NCI-H774 (cell line): ENCODE measurements at places on chromosomes 7 and 10.

DNA sequence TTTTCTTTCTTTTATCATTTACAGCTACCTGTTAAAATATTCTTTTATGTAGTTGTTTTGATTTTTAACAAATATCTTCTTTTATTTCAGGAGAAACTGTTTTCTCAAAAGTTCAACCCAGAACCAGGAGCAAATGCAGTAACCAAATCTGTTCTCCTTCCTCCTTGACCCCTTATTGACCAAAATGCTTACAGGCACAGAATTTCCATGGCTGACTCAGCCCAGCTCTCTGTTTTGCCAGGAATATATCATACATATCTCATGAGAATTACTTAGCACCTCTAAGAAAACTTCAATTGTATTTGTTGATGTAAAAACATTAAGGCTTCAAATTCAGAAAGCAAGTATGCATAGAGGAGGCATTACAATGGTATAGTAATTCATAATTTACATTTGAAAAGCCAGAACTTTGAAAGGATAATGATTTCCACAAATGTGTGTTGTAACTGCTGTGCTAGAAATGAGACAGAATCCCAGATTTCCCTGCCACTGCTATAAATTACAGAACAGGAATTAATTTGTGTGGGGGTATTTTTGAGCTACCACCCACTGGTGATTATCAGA lies 2.2 kb downstream of the GSAP start:
- DNase-seq: no peak

- DNase-seq: no peak
Measured at GRCh38 chr7:28575241-28575643, 162.9 kb downstream of the CREB5 start.

DNA sequence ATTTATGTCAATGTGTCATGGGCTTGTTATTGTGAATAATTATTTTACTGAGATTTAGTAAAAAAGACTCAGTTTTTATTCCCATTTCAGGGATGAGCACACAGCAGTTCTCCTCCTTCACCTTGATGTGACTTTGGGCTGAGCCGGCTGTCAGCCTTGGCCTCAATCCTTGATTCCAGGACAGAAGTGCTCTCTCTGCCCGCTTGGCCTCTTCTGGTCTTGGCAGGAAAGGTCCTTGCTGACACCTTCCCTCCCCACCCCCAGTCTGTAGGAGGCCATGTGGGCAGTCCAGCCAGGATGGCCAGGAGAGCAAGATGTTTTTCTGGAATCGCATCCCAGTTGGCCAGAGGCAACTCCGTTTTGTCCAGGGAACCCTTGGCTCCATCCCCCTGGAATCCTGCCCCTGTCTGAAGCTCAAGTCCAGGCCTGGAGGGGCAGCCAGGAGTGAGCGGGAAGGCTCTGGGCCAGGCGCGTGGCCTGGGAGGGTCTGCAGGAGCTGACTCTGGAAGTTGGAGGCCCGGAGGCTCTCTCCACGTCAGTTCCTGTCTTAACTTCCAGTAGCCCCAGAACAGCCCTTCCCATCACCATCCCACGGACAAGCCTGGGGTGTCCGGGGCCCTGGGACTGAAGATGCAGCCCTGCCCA lies 100.9 kb downstream of the PDGFA start:
- DNase-seq: no peak

DNA sequence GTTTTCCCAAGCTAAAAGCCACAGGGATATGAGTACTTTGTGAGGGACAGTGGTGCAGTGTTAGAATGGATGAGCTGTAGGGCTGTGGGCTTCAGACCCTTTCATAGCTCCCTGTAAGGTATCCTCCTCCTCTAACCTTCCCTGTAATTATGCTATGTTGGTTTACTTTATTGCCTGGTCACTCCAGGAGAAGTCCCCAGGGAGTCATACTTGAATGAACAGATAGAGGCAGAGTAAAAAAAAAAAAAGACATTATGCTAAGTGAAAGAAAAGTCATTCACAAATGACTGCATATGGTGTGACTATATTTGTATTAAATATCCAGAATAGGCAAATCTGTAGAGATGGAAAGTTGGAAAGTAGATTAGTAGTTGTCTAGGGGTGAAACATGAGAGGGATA lies 434.4 kb downstream of the AUTS2 start:
- no peak for DNase-seq

DNA sequence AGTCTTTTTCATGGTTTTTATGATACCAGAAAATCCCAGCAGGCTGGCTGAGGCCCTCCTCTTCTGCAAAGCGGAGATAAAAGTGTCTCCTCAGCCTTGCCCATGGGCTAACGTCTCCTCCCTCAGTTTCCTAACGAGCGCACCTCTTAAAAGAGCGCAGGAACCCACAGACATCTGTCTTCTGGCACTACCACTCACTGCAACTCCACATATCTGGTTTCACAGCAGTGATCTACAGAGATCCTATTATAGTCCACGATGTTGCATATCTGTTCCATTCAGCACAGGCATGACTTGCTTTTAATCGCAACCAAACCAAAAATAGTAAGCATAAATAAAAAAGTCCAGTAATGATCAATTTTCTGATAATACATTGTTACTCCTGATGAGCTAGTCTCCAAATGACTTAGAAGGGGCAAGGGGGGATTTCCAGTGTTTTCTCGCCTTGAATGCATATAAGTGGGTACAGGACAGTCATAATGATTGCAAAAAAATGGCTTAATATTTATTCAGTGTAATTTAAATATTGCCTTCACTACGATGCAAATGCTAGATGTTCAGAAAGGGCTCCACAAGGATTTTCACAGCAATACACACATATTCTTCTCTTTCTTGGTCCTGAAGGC lies 20.9 kb downstream of the ANKRD22 start:
- no peak for DNase-seq

GRCh38 chr10:128483216-128483615 lies 357.0 kb upstream of the MKI67 start:
- DNase-seq: no peak

DNA sequence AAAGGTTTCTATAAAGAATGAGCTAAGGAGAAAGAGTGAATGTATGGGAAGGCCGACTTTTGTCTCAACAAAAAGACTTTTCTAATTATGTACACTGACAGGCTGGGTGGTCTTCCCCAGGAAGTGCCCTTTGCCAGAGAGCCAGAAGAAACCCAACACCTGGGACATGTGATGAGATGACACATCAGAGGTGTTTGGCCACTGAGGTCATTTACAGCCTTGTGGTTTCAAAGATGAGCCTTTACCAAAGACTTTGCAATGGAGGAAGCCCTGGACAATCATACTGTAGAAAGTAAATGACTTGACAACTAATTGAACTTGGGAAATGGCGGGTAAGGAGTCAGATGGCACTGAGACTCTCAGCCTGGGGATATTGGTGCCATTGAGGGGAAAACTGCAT lies 3.4 kb upstream of the NRG3 start:
- no peak for DNase-seq

DNA sequence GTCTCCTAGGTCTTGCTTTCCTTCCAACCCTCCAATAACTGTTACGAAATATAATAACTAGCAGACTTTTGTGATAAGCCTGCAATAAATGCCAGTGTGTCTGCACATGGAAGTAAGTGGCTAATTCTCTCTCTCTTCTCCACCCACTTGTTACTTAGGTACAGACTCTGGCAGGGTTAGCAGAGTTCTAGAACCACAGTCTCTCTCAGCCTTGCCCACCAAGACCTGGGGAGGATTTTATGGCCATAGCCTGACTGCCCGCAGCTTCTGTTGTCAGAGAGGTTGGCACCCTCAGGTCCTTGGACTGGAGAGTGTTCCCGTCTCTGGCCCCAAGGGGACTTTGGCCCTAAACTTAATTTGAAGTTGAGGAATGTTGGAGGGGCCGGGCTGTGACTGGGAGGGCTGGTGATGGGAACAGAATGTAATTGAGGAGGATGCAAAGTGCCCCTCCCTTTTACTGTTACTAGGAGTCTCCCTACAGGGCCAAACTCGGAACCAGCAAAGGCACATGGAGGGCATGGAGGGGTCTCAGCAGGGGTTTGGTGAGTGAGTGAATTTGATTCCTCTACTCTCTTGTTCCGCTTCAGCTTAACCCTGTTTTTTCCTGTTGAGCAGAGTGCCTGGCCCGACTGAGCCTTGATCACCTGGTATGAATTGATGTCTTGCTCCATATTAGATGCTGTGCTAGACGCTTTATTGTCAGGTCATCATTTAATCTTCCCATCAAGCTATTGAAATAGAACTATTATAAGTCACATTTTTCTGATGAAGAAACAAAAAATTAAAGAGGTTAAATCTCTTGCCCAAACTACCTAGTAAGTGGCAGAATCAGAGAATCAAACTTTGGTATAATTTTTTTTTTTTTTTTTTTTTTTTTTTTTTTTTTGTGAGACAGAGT lies 37.0 kb upstream of the LCOR start:
- no peak for DNase-seq

DNA sequence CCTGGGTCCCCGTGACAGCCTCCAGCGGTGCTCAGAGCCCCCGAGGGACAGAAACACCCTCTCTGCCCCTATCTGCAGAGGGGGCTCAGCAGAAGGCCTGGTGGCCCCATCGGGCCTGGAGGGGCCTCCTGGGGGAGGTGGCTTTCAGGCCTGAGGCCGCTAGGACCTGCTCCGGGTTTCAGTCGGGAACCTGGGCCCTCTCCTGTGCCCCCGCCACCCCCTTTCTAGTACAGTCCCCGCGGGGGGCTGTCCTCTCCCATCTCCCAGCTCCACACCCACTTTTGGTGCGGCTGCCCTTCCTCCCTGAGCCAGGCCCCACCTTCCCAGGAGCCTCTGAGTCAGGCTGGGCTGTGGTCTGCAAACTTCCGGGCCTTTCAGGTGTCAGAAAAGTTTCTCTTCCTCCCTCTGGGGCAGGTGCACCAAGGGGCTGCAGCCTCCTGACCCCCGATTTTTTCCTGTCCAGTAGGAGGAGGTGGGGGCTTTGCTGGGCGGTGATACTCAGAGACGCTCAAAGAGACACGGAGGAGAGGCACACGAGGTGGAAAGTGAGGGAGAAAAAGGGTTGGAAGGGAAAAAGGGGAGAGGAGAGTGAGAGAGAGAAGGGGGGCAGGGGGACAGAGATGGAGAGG lies 692 bp downstream of the CARD11 start:
- no peak for DNase-seq

GRCh38 chr7:1066242-1066588 lies 21.7 kb upstream of the GPER1 start:
- DNase-seq: no peak

- no peak for DNase-seq
Measured at GRCh38 chr10:35223016-35223415, 96.4 kb downstream of the CREM start.

GRCh38 chr10:34116681-34117271 lies 698.3 kb downstream of the PARD3 start:
- DNase-seq: no peak

- peak; percentile 36 for DNase-seq
Measured at GRCh38 chr10:110802551-110803238, 69.0 kb upstream of the PDCD4 start.

DNA sequence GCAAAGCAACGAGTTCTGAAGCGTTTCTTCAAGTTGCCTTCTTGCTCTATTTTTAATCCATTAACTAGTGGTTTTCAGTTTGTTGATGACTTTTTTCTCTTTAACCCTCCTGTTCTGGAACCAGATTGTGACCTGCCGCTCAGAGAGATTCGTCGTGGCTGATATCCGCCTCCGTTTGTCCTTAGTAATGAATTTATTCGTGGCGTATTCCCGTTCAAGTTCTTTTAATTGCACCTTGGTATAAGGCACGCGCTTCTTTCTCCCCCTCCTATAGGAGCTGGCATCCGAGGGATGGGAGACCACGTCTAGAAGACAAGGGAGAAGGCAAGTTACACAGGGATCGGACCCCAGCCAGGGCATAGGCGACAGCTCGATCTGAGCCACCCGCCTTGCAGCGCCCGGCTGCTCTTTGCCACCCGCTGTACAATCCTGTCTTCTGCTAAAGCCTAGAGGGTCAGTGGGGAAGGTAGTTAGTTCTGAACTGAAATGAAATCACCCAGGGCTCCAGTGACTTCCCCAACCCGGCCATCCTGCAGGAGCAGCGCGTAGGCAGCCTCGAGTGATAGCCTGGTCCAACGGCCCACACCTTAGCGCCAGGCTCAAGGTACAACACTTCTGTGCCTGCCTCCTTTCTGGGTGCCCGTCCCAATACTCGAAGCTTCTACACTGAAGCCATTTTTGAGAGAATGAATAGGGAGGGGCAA lies 1.6 kb downstream of the HOXA13 start:
- no peak for DNase-seq

GRCh38 chr10:86389441-86390193 lies 23.0 kb upstream of the GRID1 start:
- no peak for DNase-seq

- no peak for DNase-seq
Measured at GRCh38 chr10:48456808-48457761, 147.8 kb downstream of the ARHGAP22 start.

DNA sequence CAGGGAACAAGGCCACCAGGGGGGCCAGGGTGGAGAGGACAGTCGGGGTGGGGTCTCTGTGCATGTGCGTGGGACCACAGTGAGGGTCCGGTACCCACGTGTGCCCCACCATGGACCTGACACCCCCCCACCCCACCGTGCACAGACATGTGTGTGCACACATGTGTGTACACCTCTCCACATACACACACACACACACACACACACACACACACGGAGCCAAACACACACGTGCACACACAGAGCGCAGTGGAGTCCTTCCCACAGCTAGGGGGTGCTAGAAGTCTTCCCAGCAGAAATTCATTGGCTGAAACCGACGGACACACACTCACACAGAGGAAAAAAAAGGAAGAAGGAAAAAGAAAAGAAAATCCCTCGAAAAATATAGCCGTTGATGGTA lies 42.8 kb upstream of the GNA12 start:
- DNase-seq: peak; percentile 65

DNA sequence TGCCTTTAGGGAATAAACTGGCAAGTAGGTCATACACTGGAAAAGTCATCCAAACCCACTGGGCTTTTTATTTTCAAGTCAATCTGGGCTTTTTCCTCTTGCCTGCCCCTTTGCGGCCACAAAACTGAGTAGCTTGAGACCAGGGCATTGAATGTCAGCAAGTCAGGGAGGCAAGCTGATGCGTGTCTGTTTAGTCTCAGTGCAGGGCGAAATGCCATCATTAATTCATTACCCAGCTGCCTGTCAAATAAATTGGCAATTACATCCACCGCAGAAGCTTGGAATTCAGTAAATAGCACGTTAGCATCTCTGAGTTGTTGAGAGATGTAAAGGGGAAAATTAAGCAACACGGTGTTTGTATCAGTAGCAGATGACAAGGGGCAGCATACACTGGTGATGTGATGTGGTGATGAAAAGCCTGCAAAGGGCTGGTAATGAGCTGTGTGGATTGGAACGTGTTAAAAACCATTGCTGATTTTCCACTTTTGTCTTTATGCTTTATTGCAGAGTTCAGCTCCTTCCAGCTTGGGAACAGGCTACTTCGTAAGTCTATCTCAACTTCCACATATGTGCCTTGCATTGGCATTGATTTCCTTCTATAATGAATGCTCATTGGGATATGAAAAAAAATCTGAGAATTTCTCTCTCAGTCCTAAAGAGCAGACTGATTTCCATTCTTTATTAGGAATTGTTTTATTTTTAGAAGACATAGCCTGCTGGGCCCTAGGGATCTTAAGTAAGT lies 535.9 kb downstream of the AUTS2 start:
- DNase-seq: no peak

DNA sequence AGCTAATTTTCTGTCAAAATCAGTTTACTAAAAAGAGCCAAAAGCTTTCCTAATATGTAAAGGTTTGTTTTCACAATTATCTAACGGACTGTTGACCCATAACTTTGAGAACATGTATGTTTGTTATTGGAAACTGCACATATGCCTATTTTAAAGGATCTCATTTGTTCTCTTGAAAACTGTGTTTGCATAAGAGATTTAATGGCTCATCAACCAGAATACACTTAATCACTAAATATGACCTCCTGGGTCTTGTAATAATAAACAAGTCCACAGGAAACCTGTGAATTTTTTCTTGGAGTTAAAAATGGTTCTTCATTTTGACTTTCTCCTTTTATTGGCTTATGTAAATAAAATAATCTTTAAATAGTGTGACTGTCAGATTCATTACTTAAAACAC lies 48.3 kb upstream of the STEAP1B start:
- no peak for DNase-seq
